Gastrocnemius medialis (tissue), 4 donors: ENCODE measurements at places on chromosomes 2 and 18.

DNA sequence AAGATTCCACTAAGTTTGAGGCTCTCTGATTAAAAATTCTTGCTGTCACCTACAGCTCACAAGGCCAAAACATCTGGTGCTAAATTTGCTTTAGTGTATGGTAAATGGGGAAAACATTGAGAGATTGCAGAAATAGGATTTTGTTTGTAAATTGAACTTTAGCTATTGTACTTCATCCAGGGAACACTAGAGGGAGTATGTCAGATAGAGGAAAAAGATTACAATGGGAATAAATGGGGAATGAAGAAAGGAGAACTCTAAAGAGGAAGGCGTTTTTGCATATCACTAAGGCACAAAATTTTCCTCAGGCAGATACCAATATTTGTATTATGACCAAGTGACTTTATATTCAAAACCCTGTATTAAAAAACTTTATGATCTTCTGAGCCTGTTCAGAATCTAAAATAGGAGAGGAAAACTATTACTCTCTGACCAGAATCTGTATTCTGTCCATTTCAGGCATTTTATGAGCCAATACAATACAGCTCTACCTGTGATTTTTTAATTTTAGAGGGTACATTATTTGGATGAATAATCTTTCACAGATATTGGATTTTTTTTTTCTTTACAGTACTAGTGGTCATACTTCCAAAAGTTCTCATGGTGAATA is 52.3 kb upstream of the ITGB6 start:
- peak overlapping the region; percentile 87 for H3K27ac ChIP-seq
- H3K4me1 ChIP-seq: peaks cover 51% of the 10 kb centered on the region
- no peak for DNase-seq
- H3K4me3 ChIP-seq: peak overlapping the region; percentile 38

DNA sequence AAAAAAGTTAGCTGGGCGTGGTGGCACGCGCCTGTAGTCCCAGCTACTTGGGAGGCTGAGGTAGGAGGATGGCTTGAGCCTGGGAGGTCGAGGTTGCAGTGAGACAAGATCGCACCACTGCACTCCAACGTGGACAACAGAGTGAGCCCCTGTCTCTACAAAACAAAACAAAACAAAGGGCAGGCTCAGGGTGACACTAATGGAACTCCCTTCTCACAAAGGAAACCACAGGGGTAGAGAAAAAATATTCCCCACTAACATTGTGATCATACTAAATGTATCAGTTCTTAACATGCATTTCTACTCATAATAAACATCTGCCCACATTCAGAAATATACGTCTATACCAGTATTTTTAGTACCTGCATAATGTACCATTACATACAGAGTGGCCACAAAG is 21.1 kb downstream of the STAM2 start:
- no peak for DNase-seq
- H3K4me3 ChIP-seq: no peak overlapping the region
- H3K27ac ChIP-seq: no peak overlapping the region

DNA sequence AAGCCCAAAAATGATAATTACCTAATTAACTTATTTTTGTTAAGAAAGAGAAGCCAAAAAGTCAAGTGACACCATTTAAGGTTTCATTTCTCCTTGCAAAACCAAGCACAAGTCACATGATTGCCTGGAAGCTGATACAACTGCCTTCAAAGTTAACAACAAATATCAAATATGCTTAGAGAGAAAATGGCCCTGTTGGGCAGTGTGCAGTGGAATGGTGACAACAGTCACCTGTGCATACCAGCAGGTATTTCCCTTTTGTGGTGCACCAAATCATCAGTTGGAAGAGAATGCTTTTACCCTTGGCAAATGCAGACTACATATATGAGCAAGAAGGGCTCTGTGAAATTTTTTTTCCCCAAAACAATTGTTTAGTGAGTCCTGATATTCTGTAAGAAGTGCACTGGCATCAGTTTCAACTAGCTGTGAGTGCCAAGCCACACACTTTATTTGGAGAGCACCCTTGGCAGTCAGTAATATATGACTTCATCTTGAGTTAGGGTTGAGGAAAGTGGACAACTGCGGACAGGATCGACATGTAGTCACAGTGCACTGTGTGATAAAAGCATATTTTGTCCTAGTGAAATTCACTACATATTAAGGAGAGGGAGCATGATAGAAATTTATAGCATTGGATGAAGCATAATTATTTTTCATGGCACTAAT is 74.9 kb upstream of the DOCK10 start:
- no peaks in the 10 kb centered on the region for H3K36me3 ChIP-seq
- H3K4me1 ChIP-seq: no peaks in the 10 kb centered on the region
- H3K27me3 ChIP-seq: no peaks in the 10 kb centered on the region
- DNase-seq: no peak

DNA sequence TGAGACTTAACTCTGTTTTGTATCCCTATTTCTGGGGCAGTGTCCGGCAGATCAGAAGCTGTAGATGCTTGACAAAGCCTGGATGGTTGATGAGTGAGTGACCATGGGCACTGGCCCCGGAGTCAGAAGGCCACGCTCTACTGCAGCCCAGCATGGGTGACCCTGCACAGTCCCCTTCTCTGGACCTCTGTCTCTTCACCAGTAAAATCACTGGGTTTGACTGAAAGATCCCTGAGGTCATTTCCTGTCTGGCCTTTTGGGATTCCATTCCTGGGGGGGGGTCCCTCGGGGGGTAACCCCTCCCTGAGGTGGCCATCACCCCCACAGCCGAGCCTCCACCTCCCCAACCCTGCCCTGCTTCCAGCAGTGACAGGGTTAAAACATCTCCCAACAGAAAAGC is 31.7 kb downstream of the MRPL35 start:
- H3K4me1 ChIP-seq: peaks cover 6% of the 10 kb centered on the region
- H3K36me3 ChIP-seq: no peaks in the 10 kb centered on the region
- H3K27ac ChIP-seq: no peak overlapping the region
- no peak for DNase-seq
- H3K27me3 ChIP-seq: no peaks in the 10 kb centered on the region

DNA sequence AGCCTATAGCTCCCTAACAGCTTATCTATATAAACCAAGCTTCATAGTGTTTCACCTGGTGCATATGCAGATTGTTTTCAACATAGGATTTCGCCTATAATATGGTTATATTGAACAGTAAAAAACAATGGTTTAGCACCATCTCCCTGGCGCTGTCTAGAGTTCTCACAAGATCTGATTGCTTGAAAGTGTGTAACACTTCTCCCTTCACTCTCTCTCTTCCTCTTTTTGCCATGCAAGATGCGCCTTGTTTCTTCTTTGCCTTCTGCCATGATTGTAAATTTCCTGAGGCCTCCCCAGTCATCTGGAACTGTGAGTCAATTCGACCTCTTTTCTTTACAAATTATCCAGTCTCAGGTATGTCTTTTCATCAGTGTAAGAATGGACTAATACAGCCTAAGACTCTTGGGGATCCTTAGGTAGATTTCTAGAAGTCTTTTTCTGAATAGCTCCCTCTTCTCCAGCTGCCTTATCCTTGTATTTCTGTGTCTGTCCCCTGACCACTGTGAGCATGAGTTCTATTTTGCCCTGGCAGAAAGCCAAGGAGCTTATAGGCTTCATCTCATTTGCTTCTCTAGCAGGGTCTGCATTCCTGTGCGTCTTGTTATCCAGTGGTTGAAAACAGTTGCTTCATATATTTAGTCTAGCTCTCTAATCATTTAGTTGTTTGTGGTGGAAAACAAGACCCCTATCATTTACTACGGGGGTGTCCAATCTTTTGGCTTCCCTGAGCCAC is 401.6 kb downstream of the GPD2 start:
- H3K27me3 ChIP-seq: no peaks in the 10 kb centered on the region
- DNase-seq: no peak
- H3K27ac ChIP-seq: no peak overlapping the region
- no peaks in the 10 kb centered on the region for H3K4me1 ChIP-seq
- H3K4me3 ChIP-seq: no peak overlapping the region

- no peaks in the 10 kb centered on the region for H3K27me3 ChIP-seq
- H3K4me3 ChIP-seq: no peak overlapping the region
- H3K36me3 ChIP-seq: no peaks in the 10 kb centered on the region
- no peak for DNase-seq
- no peak overlapping the region for H3K27ac ChIP-seq
- H3K4me1 ChIP-seq: no peaks in the 10 kb centered on the region
These were observed 7.1 kb downstream of the DSG1 start for GRCh38 chr18:31325051-31325450.

DNA sequence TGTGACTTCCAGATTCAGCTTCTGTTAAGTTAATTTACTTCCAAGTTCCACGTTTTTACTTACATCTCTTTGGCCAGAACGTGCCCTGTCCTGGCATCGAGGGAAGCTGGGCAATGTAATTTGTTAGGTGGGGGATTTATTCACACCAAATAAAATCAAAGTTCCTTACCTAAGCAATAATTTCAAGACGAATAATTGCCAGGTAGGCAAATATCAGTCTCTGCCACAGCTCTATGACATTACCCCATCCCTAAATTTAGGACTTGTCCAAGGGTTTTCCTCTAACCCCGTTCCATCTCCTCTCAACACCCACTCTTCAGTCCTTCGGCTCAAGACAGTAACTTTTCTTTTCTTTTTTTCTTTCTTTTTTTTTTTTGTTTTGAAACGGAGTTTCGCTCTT is 38.3 kb upstream of the LAMA1 start:
- no peaks in the 10 kb centered on the region for H3K4me1 ChIP-seq
- no peak overlapping the region for H3K4me3 ChIP-seq
- no peaks in the 10 kb centered on the region for H3K27me3 ChIP-seq
- no peaks in the 10 kb centered on the region for H3K36me3 ChIP-seq
- no peak overlapping the region for H3K27ac ChIP-seq

GRCh38 chr2:9909106-9909505 is 42.4 kb upstream of the GRHL1 start:
- H3K4me1 ChIP-seq: no peaks in the 10 kb centered on the region
- no peak overlapping the region for H3K4me3 ChIP-seq
- H3K27me3 ChIP-seq: no peaks in the 10 kb centered on the region
- DNase-seq: no peak

DNA sequence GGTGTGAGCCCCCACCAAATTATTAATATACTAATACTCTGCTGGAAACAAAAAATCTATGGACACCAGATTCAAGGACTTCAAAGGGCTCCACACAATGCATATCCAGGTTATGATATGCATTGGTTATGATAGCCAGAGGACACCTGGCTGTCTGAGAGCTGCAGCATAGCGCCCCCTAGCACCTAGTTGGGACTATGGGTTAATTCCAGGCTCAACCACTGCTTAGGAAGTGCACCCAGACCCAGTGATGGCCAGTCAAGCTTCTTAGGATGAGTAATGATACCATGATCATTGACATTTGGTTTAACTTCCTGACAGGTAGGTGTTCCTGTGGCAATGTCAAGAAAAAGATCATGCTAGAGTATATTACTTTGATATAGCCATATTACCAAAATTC is 3.8 kb upstream of the FRZB start:
- no peaks in the 10 kb centered on the region for H3K36me3 ChIP-seq
- H3K27ac ChIP-seq: no peak overlapping the region
- no peak for DNase-seq
- peaks cover 7% of the 10 kb centered on the region for H3K4me1 ChIP-seq

DNA sequence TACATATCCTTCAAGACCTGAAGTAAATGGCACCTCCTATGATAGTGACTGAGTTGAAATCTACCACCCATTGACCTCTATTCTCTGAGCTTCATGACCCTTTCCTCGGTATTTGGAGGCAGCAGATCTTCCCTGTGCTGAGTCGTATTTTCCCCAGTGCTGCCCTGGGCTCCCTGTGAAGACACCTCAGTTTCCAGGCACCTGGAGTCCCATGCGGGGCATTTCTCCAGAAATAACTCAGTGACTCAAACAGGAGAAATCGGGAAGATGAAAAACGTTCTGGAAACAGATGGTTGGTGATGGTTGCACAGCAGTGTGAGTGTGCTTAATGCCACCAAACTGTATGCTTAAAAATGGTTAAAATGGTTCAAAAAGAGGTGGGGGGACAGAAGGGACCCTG is 18.0 kb downstream of the SMYD1 start:
- no peak for DNase-seq
- no peak overlapping the region for H3K4me3 ChIP-seq
- H3K4me1 ChIP-seq: peaks cover 27% of the 10 kb centered on the region

DNA sequence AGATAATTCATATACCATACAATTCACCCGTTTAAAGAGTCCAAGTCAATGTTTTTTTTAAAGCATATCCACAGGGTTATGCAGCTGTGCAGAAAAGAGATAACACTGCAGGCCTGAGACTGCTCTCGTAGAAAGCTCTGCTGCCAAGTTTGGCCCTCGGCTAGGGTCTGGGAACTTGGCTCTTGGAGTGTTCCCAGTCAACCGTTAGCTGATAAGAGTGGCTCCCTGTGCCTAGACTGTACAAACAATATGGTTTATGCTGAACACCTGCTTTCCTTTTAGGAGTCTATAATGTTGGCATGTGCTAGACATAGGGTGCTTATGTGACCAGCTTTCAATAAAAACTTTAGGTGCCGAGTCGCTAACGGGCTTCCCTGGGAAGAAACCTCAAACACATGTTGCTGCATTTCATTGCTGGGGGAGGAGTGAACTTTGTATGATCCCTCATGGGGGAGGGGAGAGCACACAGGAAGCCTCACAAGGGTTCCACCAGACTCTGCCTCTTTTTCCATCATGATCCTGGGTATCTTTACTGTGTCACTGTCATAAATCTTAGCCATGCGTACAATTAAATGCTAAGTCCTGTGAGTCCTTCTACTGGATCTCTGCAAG is 34.7 kb downstream of the RFX8 start:
- no peak overlapping the region for H3K27ac ChIP-seq
- no peak overlapping the region for H3K4me3 ChIP-seq
- H3K4me1 ChIP-seq: no peaks in the 10 kb centered on the region
- no peaks in the 10 kb centered on the region for H3K27me3 ChIP-seq
